ENCODE measurements at places on chromosomes 1 and 21. TPM values are rescaled to one million over a fixed set of nuclear protein-coding genes. Genes with fewer than 3 reads are reported as not detected.

Gene C8A
- total RNA-seq = not detected

Gene TP73
- total RNA-seq = not detected

Gene MYOG
- total RNA-seq = not detected

Gene CD1E
- not detected for total RNA-seq

Gene ANGPTL1
- 1.6 TPM for total RNA-seq

Gene TSTD1
- 0.73 TPM for total RNA-seq

Gene METTL18
- total RNA-seq = 7.3 TPM

Gene OR2G6
- not detected for total RNA-seq

Gene ARHGAP30
- total RNA-seq = not detected

Gene PFKFB2
- total RNA-seq = 3.3 TPM

Gene ENAH
- 70.0 TPM for total RNA-seq

Gene RC3H1
- total RNA-seq = 18.0 TPM

Gene LYPD8
- total RNA-seq = not detected

Gene COL16A1
- 58.5 TPM for total RNA-seq

Gene MANEAL
- total RNA-seq = 0.78 TPM

Gene TFF2
- total RNA-seq = not detected

Gene S100A5
- total RNA-seq = 0.37 TPM

Gene RXRG
- total RNA-seq = not detected

Gene FAM151A
- total RNA-seq = not detected

Gene COL6A2
- total RNA-seq = 2,374 TPM

Gene CELA3B
- total RNA-seq = not detected

Gene CELSR2
- total RNA-seq = under 0.01 TPM

Gene IFNLR1
- total RNA-seq = not detected

Gene ACOT11
- total RNA-seq = 2.9 TPM

Gene HCRTR1
- not detected for total RNA-seq

Gene GRIK3
- not detected for total RNA-seq

Gene RYR2
- total RNA-seq = not detected

Gene TMEM52
- total RNA-seq = 0.59 TPM

Gene LCE2B
- not detected for total RNA-seq

Gene KRTAP20-1
- total RNA-seq = not detected

Gene PIGR
- total RNA-seq = not detected

Gene RAD54L
- total RNA-seq = 4.0 TPM

Gene INKA2
- total RNA-seq = 8.0 TPM

Gene MAGOH
- 23.3 TPM for total RNA-seq

Gene LCE2A
- total RNA-seq = not detected

Gene RNU1-2
- total RNA-seq = under 0.01 TPM

Gene TM2D1
- 36.7 TPM for total RNA-seq

Gene ZNF670
- 3.3 TPM for total RNA-seq

Gene ESPN
- not detected for total RNA-seq

Gene KIF14
- 18.6 TPM for total RNA-seq

Gene LAMC2
- total RNA-seq = 6.6 TPM

Gene ANGPTL3
- total RNA-seq = under 0.01 TPM

Gene JAM2
- total RNA-seq = 0.37 TPM

Gene CRYBG2
- not detected for total RNA-seq

Gene FAAP20
- total RNA-seq = 15.4 TPM

Gene SLC1A7
- total RNA-seq = not detected

Gene SLAMF9
- not detected for total RNA-seq

Gene C4BPA
- total RNA-seq = not detected

Gene FRRS1
- 17.6 TPM for total RNA-seq

Gene FNDC10
- total RNA-seq = 3.1 TPM

Gene SPRR2E
- total RNA-seq = not detected

Gene NTMT2
- total RNA-seq = not detected
